ENCODE measurements at places on chromosomes 1 and 21.

GRCh38 chr1:2311184-2312032, 79.9 kb downstream of the MORN1 start:
- peak; percentile 22 for DNase-seq

DNA sequence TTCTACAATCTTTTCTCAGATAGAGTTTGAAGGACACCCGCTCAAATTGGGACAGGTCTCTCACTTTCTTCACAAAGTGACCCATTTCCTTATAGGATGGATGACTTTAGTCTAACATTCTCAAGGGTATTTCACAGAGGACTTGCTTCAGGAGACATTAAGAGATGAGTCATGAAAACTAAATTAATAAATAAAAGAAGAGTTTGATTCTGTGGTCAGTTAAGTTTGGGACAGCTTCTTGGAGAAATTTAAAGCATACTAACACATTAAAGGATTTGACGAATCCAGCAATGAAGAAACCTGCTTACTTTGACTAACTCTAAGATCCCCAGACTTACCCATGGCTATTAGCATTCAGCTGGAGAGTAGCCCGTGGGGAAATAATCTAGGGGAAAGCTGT, 95.6 kb upstream of the RAB3GAP2 start:
- no peak for DNase-seq

- no peak for DNase-seq
Measured at GRCh38 chr1:56249234-56249633, 330.1 kb downstream of the PLPP3 start.

DNA sequence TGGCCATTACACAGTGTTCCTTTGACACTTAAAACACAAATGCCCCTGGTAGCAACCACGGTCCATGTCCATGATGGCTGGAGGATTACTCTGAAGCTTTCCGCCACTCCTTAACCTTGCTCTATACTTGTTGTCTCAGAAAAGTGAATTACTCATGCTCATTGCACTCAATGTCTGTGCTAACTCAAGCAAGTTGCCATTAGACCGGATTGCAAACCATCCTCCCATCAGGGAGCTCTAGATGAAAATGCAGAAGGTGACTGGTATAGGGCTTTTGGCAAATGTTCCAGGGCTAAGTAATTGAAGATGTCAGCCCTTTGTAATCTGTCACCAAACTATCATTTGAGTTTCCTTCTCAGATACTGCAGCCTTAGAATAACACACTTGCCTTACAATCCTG, 1288.3 kb upstream of the B3GALT2 start:
- no peak for DNase-seq

DNA sequence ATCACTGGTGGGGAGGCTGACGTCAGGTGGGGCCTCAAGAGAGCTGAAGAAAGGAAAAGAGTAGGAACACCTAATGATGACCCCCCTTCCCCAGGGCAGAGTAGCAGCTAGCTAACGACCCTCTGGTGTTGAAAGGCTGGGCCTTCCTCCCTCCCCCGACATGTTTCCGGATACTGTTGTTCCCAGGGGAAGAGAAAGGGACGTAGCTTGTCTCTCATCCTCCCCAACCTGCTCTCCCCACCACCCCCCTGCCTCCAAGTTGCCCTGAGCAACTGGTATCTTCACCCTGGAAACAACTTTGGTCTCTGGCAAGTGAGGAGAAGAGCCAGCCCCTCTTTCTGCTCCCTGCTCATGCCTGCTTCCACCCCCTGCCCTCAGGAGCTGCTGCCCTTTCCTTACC, 2.4 kb downstream of the SEMA6C start:
- no peak for DNase-seq

GRCh38 chr1:99447721-99448120, 183.4 kb downstream of the PLPPR4 start:
- no peak for DNase-seq

DNA sequence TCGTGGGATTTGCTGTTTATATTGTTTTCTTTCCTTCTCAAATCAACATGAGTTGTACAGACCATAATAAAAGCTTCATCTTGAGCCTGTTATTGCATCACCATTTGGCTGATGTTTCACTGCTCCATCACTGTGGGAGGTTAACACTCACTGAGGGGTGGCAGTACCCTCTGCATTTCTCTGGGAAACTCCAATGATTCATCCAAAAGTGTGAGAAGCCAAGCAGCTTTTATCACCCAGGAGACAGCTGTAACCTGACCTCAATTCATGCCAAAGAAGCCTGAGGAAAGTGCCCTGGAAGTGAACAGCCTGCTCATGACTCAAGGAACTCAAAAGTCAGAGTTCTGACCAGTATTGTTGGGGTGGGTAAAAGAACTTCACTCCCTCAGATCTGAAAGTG, 84.1 kb downstream of the GPR88 start:
- no peak for DNase-seq

DNA sequence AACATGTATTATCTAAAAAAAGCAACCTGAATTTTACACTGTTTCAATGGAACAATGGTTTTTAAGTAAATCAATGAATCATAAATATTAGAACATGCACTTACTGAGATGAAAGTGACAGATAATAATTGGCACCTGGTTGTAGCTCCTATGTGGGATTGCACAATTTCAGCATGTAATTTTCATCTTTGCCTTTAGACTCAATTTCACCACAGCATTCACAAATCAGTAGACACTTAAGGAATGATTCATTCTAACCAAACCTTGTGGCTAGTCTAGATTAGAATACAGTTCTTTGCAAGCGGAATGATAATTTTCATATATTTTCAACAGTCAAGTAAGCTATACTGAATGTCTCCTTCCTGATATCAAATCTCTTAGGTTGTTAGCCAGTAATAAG, 853.4 kb downstream of the KCNT2 start:
- no peak for DNase-seq

GRCh38 chr1:63621075-63621474, 27.9 kb downstream of the PGM1 start:
- no peak for DNase-seq

GRCh38 chr1:247908766-247909165, 11.3 kb upstream of the OR2T8 start:
- no peak for DNase-seq

GRCh38 chr1:64107632-64108031, 95.8 kb upstream of the UBE2U start:
- no peak for DNase-seq

GRCh38 chr1:200724064-200724463, 14.6 kb upstream of the CAMSAP2 start:
- DNase-seq = no peak

DNA sequence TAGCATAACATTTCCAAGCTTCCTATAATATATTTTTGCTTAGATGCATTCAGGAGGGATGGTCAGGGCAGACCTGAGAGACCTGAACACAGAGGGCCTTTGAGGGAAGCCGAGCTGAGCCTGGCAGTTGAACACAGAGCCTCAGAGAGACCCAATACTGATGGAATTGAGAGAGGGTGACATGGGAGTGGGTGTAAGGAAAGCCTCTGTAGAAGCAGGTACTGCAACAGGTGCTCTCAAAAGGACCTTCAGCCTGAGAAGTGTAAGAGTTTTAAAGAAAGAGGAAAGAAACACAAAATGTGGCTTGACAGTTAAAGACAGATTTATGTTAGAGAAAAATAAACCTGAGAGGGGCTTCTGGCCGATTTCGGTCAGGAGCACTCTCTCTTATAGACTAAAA, 73.9 kb upstream of the PGBD5 start:
- DNase-seq = no peak

GRCh38 chr1:203839081-203839480, 22.3 kb upstream of the SNRPE start:
- no peak for DNase-seq

GRCh38 chr1:207860531-207860930, 50.4 kb downstream of the CD34 start:
- DNase-seq = no peak

DNA sequence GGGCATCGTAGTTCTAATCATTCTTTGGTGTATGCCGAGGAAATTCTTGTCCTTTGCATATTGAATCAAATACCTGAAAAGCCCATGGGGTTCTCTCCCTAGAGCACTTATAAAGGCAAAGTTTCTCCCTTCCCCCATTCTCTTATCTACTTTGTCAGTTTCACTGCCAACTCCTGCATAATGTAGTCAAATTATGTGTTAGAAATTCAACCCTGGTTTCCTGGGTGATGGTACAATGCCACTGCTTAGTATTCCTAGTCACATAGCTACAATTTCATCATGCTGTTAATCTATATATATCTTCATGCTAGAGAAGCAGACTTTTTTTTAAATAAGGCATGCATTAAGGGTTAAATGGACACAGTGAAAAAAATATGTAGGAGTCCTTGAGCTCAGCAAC, 119.0 kb downstream of the PDE4B start:
- DNase-seq = no peak

GRCh38 chr1:21491488-21492355, 17.5 kb upstream of the ALPL start:
- no peak for DNase-seq

DNA sequence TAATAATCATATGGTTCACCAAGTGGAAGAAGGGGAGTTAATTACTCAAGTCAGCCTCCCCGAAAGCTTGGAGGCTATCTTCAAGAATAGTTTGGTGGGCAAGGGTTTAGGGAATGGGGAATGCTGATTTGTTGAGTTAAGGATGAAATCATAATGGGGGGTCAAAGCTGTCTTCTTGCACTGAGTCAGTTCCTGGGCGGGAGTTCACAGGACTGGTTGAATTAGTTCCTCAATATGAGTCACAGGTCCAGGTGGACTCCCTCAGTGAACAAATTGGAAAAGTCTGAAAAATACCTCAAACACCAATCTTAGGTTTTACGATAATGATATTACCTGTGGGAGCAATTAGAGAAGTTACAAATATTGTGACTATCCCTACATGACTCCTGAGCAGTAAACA, 115.2 kb upstream of the COA6 start:
- no peak for DNase-seq

DNA sequence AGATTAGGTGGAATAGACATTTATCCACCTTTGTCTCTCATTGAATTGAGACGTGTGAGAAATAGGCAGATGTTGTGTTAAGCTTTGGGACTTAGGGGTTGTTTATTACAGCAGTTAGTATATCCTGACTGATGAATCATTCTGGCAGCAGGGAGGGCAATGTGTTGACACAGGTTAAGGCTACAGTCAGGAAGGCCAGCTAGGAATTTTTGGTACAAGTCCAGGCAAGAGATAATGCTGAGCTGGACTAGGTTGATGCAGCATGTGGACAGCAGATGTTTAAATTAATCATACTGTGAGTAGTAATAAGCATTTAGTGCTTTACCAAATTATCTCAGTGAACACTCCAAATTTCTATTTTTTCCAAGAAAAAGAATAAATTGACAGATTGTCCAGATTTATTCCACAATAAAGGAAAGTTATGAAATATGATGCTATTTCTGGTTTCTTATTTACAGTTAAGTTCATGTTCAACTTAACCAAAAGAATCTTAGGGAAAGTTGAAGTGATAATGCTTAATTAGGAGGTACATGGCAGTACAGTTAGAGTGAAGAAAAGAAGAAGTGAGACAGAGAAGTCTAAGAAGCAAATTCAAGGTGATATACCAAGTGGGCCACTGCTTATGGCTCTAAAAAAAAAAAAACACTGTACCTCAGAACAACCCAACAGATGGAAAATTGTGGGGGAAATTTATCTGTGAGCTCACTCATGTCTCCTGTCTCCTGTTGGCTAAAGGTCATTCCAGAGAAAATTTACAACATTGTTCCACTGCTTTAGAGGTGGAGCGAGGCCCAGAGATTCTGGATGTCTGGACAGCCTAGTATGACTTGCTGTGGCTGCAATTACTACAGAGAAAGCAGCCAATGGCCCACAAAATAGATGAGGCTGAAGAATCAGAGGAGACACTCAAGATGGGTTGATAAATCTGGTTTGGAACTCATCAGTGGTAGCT, 102.7 kb upstream of the C21orf91 start:
- DNase-seq = no peak

DNA sequence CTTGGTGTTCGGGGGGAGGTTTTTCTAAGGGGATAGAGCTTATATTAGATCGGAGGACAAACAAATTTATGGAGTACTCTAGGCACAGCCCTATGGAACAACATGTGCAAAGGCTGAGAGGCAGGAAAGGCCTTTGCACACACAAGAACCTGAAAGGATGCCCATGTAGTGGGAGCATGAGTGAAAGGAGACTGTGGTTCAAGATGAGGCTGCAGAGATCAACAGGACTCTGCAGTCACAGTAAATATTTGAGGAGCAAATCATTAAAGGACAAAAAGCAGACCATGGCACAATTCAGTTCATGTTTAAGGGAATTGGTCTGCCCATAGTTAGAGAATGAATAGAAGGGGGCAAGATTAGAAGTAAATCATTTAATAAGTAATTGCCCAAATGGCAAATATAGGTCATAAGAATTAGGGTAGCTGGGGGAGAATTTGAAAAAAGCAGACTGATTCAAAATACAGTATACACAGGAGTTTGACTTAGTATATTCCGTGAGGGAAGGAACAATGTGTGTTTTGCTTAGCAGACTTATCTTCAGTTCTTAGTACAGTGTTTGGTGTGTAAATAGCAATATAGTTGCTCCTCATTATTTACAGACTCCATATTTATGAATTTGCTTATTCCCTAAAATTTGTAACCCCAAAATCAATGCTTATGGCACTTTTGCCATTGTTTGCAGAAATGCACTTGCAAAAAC, 268.1 kb downstream of the SEC16B start:
- no peak for DNase-seq

GRCh38 chr1:193590102-193590501, 403.7 kb upstream of the B3GALT2 start:
- no peak for DNase-seq

GRCh38 chr1:32963746-32964460, 706 bp downstream of the RNF19B start:
- peak; percentile 19 for DNase-seq

- no peak for DNase-seq
Measured at GRCh38 chr1:88228114-88228513, 456.0 kb upstream of the PKN2 start.

DNA sequence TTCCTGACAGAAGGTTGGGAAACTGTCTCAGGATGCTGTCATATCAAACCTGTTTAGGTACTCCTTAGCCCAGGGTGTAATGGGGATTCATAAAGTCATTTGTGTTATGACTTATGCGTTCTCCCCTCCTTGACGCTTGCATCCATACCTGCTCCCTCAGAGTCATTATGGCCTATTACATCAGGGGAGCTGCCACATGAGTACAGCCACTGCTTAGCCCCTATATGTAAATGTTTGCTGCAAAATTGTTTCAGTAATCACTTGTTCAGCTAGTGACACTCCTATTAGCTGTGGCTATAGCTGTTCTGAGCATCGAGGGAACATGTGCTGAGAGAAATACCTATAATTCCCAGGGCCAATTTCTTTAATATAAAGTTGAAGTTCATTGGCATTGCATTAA, 10.5 kb downstream of the NTNG1 start:
- no peak for DNase-seq

DNA sequence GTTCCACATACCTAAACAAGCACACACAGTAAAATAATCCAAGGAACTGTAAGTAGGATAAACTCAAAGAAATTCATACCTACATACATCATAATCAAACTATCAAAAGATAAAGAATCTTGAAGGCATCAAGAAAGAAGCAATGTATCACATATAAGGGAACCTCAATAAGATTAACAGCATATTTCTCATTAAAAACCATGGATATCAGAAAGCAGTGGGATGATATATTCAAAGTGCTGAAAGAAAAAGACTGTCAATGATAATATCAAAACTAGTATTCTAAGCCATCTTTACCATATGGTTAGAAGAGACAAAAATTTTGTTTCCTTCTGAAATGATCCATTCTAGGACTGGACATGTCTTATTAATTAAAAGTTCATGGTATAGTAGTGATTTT, 37.1 kb upstream of the ADAM30 start:
- DNase-seq = no peak

GRCh38 chr1:185720633-185721272, 13.4 kb upstream of the HMCN1 start:
- no peak for DNase-seq

- DNase-seq = no peak
Measured at GRCh38 chr1:56160773-56161315, 418.5 kb downstream of the PLPP3 start.

All from activated naive CD4-positive, alpha-beta T cell (primary cell).